ENCODE measurements at places on chromosomes 2 and 18.

GRCh38 chr2:240611601-240612210 is 13.6 kb upstream of the GPR35 start:
- no peak for DNase-seq

DNA sequence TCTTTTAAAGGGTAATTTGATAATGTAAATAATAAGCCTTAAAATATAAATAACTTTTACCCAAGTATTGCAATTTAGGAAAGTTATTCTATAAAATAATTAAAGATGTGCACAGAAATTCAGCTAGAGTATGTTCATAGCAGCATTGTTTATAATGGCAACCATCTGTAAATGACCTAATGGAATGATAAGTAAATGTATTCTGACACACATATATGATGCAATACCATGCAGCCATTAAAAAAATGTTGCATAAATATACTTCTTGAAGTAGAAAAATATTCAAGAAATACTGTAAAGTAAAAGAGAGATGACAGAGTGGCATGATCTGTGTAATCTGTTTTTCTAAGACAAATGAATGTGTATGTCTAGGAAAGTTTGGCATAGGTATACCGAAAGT is 545.7 kb downstream of the ZEB2 start:
- no peak for DNase-seq

DNA sequence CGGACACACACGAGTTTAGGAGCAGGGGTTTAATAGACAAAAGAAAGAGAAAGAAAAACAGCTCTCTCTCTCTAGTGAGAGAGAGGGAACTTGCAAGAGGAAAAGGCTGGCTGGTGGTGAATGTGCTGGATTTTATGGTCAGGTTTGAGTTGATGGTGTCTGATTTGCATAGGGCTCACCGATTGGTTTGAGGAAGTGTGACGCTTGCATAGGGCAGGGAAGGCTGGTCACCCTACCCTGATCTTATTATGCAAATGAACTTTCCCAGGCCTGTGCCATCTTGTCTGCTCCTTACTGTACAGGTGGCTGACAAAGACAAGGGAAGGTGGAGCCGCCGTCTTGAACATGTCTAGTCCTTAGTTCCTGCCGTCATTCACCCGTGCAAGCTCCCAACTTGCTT is 408.9 kb downstream of the RIT2 start:
- no peak for DNase-seq

DNA sequence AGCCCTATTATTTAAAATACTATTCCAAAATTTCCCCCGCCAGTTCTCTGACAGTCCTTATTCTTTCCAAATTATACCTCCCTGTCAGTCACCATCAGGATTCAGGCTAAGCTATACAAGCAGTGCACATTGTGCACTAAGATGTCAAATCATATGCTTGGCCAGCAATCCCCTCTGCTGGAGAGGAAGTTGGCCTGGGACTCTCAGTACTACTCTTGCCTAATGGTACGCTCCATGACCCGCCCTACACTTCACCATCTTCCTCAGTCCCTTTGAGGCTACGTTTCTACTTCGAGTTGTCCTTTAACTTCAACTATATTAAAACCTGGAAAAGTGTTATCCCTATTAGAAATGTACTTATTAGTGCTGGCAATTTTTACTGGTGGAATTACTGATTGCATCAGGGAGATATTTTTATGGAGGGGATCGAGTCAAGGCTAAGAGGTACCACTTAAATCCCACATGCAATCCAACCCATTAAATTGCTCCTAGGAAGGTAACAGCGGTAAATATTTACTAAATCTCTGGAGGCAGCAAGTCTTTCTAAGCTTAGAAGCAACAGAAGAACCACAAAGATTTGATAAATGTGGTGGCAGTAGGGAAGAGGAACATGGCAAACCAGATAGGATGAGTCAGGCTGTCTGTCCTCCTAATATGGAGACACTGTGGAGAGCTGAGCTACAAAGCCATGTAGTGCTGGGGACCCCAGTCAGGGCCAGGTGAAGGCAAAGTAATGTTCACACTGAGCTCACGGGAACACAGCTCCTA is 2.7 kb downstream of the USP40 start:
- no peak for DNase-seq

- DNase-seq, result no peak
These were observed 183.8 kb downstream of the MYCN start for GRCh38 chr2:16123856-16124780.

GRCh38 chr2:43230951-43231827 is 4.8 kb upstream of the ZFP36L2 start:
- DNase-seq, result no peak

All from head of caudate nucleus (tissue), 42 donors.